ENCODE measurements at places on chromosomes 7 and 10.
A peak's percentile ranks its signal among the peaks of the same experiment; 100 is the strongest.

GRCh38 chr10:100163704-100164621 is 21.9 kb downstream of the ERLIN1 start:
- DNase-seq = no peak

DNA sequence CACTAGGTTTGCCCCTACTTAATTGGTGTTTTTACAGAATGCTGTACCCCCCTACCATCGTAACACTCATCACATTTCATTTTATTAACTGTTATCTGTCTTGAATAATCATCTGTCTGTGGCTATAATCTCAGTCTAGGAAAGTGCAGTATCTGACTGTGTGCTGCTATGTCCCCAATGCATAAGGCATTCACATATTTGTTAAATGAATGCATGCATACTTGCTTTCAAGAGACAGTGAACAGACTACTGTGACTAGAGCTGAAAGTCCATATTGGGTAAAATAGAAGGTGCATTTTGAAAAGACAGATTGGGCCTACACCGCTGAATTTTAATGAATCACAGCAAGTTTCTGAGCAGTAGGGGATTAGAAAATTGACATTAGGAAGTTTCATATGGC is 112.3 kb downstream of the ARHGAP12 start:
- DNase-seq = no peak

DNA sequence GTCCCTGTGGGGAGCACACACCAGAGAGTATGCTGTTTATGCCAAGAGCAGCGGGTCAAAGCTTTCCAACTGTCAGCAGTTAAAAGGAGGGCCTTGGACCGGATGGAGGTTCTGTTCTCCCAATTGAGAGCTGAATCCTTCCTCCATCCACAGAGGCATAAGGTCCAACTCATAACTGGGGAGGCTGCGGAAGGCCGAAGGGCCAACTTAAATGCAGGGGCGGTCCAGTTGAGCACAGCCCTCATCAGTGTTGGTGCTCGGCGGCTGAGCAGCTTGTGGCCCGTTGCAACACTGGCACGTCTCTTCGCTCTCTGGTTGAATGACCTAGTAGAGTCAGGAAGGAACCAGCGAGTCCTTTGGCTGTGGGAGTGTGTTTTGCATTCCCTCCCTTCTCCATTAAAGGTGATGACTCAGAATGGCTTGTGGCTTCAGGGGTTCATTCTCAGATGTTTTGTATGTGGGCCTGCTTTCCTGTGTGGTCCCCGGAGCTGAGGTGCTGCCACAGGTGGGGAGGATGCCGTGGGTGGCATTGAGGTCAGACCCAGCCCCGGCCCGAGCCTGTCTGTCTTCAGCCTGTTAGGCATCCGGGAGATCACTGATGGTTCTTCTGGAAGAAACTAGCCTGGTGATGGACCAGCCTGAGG is 44.8 kb upstream of the DMBT1 start:
- no peak for DNase-seq

DNA sequence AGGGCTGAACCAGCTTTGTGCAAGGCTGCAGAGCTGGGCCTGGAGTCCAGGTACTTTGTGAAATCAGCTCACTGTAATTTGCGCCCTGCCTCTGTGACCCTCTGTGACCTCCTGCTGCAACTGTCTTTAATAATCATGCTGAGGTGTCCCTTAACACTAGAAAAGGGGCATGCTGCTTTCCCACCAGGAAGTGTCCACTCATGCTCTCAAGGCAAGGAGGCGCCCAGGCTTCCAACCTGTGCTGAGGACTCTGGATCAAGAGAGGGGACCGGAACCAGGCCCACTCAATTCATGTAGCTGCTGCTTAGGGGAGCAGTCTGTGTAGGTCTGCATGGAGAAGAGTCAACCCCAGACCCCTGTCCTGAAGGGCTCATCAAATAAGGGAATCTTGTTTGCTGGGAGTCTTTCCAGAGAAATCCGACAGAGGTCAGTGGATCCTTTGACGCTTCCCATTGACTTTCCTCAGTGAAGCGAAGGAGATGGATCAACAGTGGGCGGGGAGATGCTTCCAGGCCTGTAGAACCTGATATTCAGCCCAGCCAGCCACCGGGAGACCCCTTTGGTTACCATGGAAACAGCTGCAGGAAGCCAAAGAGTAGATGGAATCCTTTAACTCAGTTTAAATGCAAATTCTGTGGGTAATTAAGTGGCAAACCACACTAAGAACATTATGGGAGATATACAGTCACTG is 945.9 kb downstream of the GRID1 start:
- no peak for DNase-seq

DNA sequence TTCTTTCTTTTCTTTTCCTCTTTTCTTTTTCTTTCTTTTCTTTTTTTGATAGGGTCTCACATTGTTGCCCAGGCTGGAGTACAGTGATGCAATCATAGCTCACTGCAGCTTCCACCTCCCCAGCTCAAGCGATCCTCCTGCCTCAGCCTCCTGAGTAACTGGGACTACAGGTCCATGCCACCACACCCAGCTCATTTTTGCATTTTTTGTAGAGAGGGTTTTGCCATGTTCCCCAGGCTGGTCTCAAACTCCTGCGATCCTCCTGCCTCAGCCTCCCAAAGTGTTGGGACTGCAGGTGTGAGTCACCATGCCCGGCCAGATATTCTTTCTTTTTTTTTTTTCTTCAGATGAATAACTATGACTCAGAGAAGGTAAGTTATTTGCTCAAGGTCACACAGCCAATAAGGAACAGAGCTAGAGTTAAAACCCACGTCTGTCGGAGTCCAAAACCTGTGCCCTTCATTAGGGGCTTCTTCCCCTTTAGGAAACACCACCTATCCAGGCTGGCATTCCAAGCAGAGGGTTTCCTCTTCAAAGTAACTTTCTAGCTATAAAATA is 28.1 kb upstream of the DNMBP start:
- no peak for DNase-seq

- DNase-seq = peak; percentile 8
Observed at GRCh38 chr7:51430480-51431086, 114.0 kb upstream of the COBL start.

GRCh38 chr7:8128449-8129317 is 133.3 kb downstream of the ICA1 start:
- no peak for DNase-seq

DNA sequence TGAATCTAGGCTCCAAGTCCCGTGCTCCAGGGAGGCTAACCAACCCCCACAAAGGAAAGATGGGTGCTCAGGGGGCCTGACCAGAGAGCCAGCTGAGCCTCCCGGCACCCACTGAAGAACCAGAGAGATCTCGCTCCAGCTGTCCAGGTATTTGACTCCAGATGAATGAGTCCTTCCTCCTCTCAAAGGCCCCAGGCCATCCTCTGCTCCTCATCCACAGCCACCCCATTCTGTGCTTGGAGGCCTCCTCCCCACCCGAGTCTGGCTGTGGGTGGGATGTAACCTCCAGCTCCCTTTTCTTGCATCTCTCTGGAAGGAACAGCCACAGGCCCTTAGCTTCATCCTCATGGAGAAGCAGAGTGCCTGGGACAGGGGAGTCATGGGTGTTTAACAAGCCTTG is 44.6 kb downstream of the VSTM4 start:
- DNase-seq = no peak

- no peak for DNase-seq
Observed at GRCh38 chr7:134920026-134920753, 66.1 kb upstream of the AGBL3 start.

DNA sequence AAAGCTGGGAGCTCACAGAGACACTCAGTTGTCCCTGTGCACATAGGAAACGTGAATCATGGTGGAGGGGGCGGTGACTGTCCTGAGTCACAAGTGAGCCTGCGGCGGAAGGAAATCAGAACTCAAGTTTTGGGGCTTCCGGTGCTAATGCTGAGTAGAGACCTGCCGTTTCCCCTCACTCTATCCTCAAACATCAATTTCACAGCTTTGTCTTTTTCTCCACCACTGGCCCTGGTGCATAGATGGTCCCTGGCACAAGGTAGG is 21.9 kb downstream of the ADCYAP1R1 start:
- no peak for DNase-seq

DNA sequence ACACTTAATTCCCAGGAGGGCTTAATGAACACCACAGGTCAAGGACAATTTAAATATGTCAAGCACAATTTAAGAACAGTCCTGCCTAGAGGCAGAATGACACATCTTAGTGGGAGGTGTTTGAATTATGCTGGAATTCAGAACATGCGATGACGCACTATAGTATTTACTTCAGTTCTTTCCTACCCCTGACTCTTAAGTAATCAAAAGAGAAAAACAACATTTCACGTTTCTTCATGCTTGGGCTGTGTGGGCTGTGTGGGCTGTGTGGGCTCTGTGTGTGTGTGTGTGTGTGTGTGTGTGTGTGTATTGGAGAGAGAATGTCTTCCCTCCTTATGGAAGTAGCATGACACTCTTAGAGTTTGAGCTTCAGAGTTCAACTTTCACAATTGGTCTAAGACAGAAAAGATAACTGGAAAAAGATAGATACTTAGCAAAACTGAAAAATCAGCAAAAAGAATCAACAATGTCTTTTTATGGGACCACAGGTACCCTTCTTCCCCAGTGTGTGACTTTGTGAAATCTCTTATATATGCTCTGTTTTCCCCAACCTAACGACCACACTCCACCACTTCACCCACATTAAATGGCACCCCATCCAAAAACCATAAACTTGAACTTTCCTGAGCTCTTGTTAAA is 33.7 kb upstream of the CABCOCO1 start:
- no peak for DNase-seq

DNA sequence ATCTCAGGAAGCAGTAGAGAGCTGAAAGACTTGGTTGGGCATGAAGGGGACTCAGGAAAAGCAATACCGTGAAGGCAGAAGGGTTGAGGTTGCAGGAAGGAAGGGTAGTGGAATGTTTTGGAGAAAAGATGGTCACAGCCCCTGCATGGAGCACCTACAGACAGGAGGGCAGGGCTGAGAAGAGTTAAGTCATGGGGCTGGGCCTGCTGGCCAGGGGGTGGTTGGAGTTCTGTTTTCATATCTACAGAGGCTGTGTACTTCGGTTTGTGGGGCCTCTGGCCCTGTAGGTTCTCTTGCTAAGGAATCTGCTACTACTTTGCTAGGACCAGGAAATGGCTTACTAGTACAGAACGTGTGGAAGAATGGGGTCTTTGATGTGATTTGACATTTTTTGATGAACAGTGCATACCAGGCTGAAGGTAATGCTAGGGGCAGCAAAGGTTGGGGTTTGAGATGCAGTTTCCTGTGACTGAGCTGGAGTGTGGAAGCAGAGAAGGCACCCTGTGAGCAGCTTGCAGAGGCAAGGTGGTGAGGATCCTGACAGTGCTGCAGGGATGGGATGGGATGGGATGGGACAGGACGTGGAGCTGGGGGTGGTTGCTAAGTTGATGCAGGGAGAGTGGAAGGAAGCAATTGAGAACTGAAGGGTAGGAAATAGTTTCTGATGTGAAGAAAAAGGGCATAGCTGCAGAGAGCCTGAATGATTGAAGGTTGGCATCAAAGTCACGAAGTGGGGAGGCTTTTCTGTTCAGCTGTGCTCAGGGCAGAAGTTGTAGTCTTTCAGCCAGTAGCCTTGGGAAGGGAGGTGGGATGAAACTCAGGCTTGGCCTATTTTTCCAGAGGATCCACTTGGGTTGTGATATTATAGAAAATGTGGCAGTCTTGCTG is 7.8 kb downstream of the RPS24 start:
- DNase-seq = no peak

GRCh38 chr7:94348142-94348541 is 46.6 kb upstream of the COL1A2 start:
- DNase-seq = no peak

DNA sequence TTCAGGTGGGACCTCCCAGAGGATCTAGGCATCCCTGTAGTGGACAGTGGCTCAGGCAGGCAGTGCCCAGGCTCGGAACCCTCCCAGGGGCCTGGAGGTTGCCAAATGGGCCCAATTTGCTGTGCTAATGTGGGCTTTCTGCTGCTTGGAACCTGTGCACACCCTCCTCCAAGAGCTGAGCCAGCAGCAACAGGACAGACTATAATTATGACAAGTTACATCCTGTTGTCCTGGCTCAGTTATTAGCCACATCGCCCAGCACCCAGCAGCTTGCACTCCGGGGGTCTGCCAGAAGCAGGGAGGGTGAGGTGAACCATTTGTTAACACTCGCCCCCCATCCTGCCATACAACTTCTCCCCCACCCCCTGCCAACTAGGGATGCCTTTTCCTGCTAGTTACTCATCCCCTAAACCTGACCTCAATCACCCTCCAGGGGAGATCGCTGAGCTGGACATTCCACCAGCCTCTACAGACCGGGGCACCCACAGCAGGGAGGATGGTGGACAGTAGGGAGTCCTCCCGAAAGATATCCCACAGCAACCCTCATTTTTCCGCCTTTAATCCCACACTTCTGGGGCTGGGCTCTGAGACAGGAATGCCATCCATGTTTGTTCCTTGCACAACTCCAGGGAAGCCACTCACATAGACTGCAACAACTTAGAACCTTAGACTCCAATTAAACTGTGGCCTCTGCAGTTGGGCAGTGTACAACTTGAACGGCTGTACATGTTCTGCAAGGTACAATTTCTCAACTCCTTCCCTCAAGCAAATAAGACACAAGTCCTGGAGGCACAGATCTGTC is 7.9 kb upstream of the MYL10 start:
- DNase-seq = no peak

GRCh38 chr10:59678884-59679301 is 30.8 kb downstream of the SLC16A9 start:
- no peak for DNase-seq

- no peak for DNase-seq
Observed at GRCh38 chr7:80623503-80624252, 14.8 kb upstream of the CD36 start.

DNA sequence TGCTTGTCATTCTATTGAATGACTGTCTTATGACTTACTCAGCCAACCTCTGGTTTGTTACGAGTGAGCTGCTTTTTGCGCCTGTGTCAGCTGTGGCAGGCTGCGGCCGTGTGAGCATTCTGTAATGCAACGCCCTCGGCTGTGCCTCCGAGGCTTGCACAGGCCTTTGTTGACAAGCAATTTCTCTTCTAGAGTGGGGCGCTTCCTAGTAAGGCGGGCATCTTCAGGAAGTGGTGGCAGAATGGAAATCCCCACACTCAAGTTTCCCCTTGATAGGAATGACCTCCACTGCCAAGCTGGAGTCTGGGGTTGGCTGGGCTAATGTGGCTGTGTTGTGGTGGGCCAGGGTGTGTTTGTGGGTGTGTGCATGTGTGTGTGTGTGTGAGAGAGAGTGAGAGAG is 20.2 kb upstream of the TMEM178B start:
- DNase-seq = no peak

Measured in DMS 273 treated with DMSO at 0.1 percent for 48 hours (cell line).